SW480 (cell line): ENCODE measurements at places on chromosomes 6 and 20.

- DNase-seq: no peak
Observed at GRCh38 chr20:49503176-49503575, 20.7 kb upstream of the KCNB1 start.

GRCh38 chr20:36756496-36756895 lies 10.6 kb upstream of the NDRG3 start:
- no peak for DNase-seq

DNA sequence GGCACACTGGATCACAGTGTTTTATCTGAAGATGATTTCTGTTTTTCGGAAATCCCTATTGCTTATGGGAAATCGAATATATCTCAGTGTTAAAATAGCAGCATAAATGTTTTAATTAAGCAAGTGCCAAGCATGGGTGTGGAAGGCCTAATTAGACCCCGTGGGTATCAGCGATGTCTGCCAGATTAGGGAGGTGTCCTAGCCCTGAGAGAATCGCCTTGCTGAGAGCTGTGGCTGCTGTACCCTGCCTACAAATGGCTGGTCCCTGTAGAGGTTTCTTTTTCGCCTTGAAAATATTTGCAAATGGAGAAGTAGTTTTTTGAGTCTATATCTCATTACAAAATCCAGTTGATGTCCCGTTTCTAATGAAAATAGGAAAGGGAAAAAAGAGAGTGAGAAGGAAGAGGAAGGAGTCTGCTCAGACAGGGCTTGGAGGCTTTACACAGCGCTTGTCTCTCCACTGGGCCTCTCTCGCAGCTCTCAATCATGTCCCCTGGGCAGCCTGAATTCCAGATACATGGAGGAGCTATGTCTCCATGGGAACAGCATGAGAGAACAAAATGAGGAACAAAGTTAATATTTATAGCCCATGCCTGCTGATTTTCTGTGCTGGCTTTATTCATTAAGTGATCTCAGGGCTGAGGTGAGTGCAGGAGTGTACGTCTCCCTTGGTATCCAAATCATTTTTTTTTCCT lies 35.2 kb upstream of the BCLAF1 start:
- DNase-seq: no peak

- no peak for DNase-seq
Observed at GRCh38 chr6:4906293-4907276, 97.3 kb downstream of the RPP40 start.

- DNase-seq: no peak
Observed at GRCh38 chr6:170284866-170285469, 5.9 kb downstream of the DLL1 start.
